ENCODE measurements at places on chromosomes 3 and 15.

- peak; percentile 58 for DNase-seq
Measured at GRCh38 chr15:75578948-75579920, at the start of gene PTPN9. PTPN9 (minus strand) TSS chr15:75579315; CDS start chr15:75578776, 539 bp downstream.

DNA sequence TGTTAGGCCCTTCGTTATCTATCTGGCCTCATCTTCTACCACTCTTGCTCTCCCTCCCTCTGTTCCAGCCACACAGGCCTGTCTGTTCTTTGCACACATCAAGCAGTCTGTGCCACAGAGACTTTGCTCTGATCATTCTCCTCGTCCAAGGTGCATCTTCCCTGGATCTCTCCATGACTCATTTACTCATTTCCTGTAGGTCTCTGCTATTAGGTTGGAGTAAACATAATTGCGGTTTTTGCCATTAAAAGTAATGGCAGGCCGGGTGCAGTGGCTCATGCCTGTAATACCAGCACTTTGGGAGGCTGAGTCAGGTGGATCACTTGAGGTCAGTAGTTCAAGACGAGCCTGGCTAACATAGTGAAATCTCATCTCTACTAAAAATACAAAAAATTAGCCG, 9.5 kb upstream of the C3orf49 start:
- no peak for DNase-seq

DNA sequence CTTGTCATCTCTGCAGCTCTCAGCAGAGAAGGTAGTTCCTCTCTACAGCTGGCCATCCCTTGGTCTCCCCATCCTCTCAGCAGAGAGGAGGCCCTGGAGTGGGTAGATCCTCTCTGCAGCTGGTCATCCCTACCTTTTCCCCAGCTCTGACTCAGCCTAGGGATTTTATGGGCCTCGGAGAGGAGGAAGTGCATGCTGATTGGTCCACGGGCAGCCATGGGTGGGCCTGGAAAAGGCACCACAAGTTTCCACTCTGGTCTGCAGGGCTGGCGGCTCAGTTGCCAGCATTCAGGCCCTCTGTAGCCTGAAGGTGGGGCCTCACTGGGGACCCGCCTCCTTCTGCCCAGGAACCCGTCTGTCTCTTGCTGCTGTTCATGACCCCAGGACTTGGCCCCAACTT, 36.9 kb downstream of the NR1D2 start:
- DNase-seq = no peak

GRCh38 chr3:193767353-193768069, 174.5 kb downstream of the OPA1 start:
- DNase-seq = no peak

DNA sequence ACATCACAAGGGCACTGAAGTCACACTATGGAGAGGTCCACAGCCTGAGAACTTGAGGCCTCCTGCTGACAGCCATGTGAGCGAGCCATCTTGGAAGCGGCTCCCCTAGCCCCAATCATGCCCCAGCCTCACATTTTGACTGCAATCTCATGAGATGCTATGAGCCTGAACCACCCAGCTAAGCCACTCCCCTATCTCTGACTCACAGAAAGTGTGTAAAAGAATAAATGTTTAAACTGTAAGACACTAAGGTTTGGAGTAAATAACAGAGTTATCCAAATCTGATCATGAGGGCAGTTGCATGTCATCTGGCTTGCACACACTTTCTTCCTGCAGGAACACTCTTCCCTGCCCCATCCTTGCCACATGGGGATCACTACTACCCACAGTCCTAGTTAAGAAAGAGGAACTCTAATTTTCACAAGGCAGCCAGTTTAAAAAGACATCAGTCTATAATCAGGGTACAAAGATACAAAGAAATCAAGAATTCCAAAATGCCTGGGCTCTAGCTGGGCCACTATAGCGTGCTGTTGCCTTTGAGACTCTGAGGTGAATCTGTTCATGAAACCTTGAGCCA, 494.2 kb downstream of the FOXP1 start:
- DNase-seq = no peak

GRCh38 chr15:45641999-45642932, 7.4 kb downstream of the SQOR start:
- no peak for DNase-seq

- no peak for DNase-seq
Measured at GRCh38 chr15:94228611-94229010, 2.8 kb upstream of the MCTP2 start.

DNA sequence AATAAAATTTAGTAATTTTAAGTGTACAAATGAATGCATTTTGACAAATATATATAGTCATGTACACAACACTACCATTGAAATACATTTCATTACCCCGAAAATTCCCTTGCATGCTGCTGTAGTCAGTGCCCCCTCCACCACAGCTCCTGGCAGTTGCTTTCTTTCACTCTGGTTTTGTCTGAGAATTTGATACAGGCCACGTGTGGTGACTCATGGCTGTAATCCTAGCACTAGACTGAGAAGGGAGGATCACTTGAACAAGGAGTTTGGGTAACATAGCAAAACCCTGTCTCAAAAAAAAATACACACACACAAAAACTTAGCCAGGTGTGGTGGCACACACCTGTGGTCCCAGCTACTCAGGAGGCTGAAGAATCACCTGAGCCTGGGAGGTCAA, 65.4 kb downstream of the TFRC start:
- no peak for DNase-seq

GRCh38 chr3:57230006-57230405, 2.5 kb downstream of the APPL1 start:
- DNase-seq = no peak

GRCh38 chr3:189664311-189664710, 33.1 kb downstream of the TP63 start:
- DNase-seq = no peak

DNA sequence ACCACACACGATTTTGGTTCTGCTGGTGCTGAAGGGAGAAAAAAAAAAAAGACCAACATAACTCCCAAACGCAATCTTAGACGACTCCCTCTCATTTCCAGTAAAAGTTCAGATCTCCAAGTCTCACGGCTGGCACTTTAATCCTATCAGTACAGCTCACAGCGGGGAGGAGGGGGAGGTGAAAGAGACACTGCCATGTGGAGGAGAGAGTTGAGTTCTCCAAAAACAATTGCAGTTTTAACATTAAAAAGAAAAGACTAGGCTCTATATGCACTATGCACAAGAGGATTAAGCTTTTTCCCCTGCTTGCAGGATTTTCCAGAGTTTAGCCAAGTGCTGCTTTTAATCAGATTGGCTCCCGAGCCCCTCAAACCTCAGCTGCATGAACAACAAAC, 16.8 kb downstream of the BMF start:
- no peak for DNase-seq

DNA sequence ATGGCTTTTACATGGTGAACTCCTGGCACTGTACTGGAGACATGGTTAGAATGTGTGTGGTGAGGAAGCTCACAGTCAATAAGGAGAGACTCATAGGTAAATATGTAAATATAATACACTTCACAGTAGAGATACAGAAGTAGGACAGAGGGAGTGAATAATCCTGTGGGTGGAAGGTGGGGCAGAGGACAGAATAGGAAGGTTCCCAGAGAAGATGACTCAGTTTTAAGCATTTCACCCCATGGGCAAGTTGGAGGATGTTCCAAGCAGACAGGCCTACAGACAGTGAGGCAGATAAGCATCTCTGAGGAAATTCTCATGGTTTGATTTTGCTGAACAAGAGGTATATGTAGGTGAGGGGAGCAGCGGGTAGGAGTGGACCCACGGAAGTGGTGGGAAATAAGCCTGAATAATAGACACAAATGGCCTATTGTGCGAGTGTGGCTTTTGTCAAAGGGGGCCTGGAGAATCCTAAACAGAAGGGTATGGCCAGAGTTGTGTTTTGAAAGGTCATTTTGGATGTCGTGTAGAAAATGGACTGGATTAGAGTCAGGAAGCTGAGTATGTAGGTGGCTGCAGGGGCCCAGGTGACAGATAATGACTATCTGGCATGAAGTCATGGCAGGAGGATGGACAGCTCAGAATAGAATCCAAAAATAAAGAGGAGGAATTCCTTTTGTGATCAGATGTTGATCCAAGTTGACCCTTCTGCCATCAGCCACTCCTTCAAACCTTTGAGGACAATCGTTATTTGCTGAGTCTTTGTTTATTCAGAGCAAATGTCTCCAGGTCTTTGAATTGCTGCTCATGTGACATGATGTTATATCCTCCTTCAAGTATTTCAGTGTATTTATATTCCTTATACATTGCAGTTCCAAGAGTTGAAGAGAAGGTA, 97.3 kb upstream of the THRB start:
- DNase-seq = no peak

GRCh38 chr3:20324664-20325478, 138.9 kb upstream of the SGO1 start:
- DNase-seq = no peak

GRCh38 chr3:59001675-59002074, 48.1 kb downstream of the CFAP20DC start:
- DNase-seq = no peak

DNA sequence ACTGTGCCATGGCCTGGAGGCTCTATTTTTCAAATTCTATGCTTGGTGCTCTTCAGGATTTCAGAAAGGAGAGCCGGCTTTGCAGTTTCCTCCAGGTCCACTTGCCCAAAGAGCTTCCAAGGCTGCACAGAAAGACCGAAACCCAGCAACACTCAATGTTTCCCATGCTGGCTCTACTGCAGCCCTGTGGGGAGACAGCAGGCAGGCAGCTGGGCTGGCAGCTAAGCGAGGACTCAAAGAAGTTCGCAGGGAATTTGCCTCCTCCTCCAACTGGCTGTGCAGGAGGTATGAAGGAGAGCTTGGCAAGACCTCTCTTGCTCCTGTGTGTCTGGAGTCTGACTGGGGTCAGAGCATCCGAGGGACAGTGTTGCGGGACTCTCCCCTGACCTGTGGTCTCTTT, 17.4 kb upstream of the ITGA11 start:
- no peak for DNase-seq

- DNase-seq = no peak
Measured at GRCh38 chr3:122074621-122075265, 19.6 kb downstream of the CD86 start.

DNA sequence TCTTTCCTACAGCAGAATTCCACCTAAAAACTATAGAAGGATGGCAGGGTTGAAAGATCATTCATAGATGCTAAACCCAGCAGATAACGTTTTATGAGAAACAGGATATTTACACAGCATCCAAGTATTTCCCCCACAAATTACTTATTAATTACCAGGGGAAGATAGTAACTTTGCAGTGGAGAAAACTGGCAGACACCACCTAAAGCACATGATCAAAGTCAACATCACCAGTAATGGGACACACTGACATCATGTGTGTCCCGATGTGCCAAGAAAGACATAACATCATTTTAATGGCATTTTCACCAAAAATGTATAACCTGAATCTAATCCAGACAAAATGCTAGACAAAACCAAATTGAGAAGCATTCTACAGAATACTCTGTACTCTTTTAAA, 220.4 kb upstream of the THBS1 start:
- DNase-seq = no peak

DNA sequence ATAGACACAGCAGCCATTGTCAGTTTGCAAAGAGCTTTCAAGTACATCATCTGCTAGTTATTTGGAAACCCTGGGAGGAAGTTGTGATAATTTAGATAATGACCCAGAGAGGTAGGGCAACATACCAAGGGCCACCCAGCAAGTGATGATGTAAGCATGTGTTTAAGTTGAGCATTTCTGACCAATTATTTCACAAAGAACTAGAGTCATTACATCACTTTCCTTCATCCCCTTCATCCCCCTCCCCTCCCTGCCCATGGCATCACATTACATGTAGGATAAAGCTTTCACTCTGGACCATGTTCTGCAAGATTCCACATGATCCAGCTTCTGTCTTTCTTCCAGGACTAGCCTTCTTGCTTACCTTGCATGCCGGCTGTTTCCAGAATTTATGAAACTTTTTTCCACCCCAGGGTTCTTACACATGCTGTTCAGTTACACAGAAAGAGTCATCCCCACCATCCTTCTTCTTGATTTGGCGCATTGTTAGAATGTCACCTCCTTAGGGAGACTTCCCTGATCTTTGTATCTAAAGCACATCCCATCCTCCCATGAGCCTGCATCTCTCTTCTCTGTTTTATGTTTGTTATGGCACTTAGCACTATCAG, 71.3 kb downstream of the PTPRG start:
- no peak for DNase-seq

DNA sequence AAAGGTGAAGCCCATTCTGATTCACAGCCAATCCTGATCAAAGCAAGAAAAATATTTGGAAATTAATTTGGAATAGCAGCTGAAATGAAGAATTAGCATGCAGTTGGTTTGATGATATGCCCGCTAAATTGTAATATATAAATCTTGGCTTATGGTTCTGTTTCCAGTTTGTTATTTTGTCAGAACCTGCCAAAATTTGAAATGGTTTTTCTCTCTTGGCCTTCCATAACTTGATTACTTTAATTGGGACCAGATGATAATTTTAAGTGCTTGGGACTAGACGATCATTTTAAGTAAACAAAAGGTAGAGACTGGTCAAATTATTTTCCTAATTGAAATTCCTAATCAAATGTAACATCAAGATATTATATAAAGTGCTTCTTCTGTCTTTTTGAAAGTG, 842.4 kb downstream of the TBL1XR1 start:
- no peak for DNase-seq

DNA sequence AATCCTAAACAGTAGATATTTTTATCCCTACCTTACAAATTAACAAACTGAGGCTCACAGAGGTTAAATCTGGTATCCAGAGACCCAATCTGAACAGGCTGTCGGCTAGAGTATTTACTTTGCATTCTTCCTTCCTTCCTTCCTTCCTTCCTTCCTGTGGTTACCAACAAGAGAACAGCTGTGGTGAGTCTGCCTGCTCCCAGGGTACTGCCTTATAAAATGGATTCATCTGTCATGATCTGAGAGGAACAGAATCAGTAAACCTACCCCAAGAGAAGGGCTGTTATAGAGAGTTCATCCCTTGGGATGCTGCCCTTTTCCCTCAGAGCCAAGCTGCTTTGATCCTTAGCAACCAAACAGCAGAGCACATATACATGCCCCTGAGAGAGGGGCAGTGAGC, 3.6 kb downstream of the GADL1 start:
- no peak for DNase-seq

DNA sequence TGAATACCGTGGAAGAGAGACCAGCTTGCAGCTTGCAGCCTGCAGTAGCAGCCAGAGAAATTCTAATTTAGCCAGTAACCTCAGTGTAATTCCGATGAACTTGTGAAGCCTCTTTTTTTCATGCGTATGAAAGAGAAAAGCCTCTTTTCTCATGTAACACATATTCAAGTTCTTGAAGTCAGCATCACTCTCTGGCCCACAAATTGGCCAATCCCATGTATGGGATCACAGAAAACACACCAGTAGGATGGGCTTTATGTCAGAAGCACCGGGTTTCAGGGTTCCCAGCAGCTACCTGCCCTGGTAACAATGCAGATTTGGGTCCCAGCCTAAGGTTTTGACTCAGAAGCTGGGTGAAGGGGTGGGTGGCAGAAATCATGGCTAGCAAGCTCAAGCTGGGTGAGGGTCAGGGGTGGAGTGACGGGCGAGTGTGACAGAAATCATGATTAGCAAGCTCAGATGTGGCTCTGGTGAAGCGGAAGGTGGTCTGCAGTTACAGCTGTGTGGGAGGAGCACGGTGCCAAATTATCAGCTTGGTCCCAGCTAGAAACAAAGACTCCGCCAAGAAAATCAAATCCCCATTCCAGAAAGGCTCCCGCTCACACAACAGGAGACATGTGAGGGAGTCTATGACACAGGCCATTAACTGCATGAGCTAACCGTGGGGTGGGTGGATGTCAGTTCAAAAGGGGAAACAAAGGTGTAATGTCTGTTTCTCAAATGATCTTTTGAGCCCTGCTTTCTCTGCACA, 86.6 kb downstream of the SNRK start:
- peak; percentile 39 for DNase-seq

- no peak for DNase-seq
Measured at GRCh38 chr3:45975686-45976085, 19.9 kb downstream of the FYCO1 start.

GRCh38 chr15:80186597-80186996, 33.8 kb downstream of the FAH start:
- no peak for DNase-seq

- DNase-seq = no peak
Measured at GRCh38 chr15:46676233-46677206, 1040.8 kb upstream of the SEMA6D start.
